ENCODE measurements at places on chromosomes 6 and 20.

DNA sequence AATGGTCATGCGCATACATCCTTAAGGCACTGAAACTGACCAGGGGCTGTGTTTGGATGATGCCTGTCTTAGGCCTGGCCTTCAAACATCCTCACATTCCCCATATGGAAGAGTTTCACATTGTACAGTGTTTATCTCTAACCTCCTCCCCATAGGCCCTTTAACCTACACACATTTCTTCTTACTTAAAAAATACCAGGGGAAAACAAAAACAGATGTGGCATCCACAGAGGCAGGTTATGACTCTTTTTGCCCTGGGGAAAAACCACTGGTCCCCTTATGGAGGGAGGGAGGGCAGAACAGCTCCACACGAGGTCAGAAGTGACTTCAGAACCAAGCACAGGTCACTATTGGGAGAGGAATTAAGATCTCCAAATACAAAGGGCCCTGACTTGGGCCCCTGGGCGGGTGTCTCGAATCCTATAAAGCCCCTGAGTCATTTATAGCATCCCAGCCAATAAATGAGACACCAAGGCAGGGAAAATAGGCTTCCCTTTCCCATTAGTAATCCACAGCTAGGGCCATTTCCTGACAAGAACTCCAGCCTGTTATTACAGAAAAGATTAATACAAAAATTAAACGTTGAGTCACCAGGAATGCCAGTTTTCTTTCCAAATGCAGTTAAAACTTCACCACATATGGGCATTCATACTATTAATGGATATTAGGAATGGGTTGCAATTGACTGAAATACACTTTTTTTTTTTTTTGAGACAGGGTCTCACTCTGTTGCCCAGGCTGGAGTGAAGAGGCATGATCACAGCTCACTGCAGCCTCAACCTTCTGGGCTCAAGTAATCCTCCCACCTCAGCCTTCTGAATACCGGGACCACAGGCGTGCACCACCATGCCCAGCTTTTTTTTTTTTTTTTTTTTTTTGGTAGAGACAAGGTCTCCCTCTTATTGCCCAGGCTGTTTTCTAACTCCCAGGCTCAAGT, 107.2 kb downstream of the ATP9A start:
- no peak for DNase-seq

DNA sequence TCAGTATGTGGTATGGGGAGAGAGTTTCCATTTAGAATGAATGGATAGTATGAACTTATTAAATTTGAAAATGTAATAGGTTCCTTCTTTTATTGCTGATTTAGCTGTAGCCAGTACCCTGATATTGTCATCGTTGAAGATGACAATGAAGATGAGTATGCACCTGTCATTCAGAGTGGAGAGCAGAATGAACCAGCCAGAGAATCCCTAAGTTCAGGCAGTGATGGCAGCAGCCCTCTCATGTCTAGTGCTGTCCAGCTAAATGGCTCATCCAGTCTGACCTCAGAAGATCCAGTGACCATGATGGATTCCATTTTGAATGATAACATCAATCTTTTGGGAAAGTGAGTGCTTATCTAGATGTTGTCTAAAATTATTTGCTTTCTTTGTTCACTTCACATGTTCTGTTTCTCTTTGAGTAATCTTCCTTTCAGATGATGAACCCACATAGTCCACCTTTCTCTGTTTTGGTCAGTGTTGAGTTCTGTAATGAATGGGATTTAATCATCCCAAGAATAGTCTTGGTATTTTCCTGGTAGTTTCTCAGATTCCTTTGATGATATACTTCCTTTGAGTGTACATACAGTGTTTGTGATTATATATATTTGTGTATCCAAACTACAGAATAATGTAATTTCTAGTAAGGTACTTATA, 23.3 kb downstream of the HSF2 start:
- no peak for DNase-seq

DNA sequence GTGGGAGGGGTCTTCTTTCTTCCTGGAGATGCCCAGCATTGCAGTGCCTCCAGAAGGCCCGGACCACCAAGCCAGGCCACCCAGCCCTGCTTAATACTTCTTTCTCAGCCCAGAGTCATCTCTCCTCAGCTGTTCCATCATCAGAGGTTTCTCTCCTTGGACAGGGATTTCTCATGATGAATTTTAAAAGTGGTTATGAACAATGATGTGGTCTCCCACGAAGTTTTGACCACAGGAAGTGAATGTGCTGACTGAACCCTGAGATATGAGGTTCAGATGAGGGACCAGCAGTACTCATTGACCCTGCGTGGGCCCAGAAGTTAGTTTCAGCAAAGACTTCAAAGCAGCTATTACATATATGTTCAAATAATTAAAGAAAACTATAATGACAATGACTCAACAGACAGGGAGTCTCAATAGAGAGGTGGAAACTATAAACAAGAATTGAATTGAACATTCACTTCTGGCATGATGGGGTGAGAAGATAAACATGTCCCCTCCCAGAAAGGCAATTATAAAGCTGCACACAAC, 114.5 kb upstream of the SLC22A16 start:
- no peak for DNase-seq

GRCh38 chr6:52505726-52506409, 71.0 kb downstream of the TRAM2 start:
- no peak for DNase-seq

DNA sequence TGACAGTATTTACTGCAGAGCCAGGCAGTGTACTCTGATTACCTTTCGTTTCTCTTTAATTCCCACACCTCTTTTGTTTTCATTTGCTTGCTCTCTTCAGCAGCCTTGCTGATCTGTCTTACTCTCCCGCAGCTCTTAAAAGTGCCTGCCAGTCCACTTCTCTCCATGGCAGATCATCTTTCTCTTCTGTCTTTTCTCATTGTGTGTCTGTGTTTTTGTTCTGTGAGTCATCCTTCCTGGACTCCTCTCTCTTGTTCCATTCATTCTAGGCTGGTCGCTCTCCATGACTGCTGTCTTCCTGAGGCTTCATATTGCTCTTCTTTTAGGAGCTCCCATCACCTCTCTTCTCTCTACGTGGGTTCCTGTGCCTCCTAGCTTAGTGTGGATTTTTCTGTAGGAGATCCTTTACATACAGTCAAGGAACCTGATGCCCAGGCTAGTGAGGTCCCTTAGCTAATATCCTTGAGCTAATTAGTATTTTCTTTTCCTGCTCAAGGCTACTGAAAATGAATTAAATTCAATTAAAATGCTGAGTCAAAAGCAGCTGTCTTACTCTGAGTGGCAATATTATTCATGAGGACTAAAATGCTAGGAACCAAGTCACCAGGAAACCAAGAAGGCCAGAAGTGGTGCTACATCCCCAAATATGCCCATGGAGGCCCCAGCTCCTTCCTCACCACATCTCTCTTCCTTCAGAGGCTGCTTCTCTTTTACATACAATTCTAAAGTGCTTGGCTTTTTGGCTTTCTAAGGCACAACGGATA, 86.1 kb downstream of the SLX4IP start:
- no peak for DNase-seq

- DNase-seq, result no peak
Observed at GRCh38 chr20:32098786-32099185, 10.7 kb upstream of the TM9SF4 start.

GRCh38 chr6:156687789-156688619, 89.2 kb upstream of the ARID1B start:
- DNase-seq, result peak; percentile 65

- DNase-seq, result no peak
Observed at GRCh38 chr6:26404546-26404945, 2.5 kb downstream of the BTN3A1 start.

DNA sequence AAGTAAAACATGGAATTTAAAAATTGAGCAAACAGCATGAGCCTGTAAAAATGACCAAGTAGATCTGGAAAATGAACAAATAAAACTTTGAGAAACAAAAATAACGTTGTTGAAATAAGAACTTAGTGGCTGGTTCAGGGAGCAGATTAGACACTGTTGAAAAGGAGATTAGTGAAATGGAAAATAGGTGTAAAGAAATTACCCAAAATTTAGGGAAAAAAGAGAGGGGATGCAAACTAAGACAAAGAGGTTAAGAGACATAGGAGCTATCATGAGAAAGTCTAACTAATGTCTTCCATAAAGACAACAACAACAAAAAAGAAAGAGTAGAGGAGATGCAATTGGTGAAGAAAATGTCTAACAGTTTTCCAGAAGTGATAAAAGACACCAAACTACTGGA, 29.0 kb downstream of the APCDD1L start:
- DNase-seq, result no peak

- no peak for DNase-seq
Observed at GRCh38 chr6:155432293-155432692, 23.3 kb downstream of the NOX3 start.

GRCh38 chr20:38011696-38012095, 21.6 kb downstream of the TTI1 start:
- DNase-seq, result no peak

DNA sequence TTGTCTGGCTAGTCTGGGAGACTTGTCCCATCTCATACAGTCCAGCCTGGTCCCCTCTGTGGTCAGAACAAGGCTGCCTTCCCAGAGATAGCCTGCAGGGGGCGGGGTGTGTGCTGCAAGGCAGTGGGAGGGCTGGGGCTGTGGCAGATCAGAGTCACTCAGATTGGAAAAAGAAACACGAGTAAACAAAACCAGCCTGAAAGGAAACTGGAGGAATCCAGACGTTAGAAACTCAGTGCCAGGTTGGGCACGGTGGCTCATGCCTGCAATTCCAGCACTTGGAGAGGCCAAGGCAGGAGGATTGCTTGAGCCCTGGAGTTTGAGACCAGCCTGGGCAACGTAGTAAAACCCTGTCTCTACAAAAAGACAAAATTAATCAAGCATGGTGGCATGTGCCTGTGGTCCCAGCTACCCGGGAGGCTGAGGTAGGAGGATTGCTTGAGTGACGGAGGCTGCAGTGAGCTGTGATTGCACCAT, 20.2 kb downstream of the LEMD2 start:
- peak; percentile 52 for DNase-seq

DNA sequence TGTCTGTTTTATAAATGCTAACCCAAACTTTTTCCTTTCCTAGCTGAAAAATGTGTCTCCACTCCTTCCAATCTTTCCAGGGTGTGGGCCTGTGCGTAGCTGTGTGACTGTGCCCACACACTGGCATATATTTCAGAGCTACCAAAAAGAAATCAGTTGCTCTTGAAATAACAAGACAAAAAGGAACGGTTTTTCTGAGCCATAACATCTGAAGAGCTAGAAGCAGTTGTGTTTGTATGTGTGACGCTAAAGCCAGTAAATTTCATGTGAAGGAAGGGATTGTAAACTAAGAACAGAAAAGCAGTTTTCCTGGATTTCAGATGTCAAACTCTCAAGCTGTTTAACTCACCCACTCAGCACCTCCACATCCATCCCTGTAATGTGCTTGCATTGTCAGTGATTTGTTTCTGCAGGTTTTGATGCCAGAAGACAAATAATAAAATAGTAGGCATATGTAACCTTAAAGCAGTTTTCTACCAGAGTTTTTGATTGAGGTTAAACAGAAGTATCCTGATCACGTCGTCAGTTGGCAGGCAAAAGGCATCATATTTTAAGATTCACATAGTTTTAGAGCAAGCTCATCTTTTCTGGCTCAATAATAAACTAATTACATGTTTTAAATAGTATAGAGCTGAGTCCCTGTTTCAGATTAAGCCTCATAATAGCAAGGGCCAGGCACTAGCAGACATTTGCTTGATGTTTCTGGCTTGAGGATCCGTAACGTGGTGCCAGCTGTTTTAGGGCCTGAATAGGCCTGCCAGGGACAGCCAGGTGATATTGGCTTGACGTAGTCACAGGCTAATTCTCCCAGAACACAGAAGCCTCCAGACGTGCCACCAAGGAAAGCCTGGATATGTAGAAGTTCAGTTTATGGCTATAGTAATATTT, 90.9 kb downstream of the FOXO3 start:
- peak; percentile 52 for DNase-seq

DNA sequence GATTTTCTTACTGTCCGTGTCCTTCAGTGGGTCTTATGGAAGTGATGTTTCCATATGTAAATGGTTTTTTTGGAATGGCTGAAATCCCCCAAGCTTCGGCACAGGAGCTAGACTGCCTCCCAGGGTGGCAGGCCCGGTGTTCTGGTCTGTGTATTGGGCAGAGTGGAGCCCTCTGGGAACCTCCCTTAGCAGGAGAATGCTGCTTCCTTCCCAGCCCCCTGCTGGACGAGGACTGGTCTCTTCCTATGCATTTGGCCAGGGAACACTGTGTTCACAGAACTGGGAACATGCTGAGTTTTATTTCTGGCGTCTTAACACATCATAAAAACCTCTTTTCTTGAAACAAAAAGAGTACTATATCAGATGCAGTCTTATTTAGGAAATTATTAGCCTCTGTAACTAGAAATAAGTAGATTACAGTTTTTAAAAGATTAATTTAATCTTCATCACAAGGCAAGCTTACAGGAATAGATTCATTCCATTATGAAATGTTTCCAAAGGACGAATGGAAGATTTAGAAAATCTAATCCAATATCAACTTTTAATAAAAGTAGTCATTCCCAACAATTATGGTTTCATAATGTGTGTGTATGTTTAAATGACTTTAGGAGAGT, 56.6 kb downstream of the SYTL3 start:
- no peak for DNase-seq

Measured in putamen (tissue), 1 donor.